ENCODE measurements at places on chromosomes 16 and 17.

- no peak for DNase-seq
Measured at GRCh38 chr16:53147500-53148065, 92.8 kb downstream of the CHD9 start.

DNA sequence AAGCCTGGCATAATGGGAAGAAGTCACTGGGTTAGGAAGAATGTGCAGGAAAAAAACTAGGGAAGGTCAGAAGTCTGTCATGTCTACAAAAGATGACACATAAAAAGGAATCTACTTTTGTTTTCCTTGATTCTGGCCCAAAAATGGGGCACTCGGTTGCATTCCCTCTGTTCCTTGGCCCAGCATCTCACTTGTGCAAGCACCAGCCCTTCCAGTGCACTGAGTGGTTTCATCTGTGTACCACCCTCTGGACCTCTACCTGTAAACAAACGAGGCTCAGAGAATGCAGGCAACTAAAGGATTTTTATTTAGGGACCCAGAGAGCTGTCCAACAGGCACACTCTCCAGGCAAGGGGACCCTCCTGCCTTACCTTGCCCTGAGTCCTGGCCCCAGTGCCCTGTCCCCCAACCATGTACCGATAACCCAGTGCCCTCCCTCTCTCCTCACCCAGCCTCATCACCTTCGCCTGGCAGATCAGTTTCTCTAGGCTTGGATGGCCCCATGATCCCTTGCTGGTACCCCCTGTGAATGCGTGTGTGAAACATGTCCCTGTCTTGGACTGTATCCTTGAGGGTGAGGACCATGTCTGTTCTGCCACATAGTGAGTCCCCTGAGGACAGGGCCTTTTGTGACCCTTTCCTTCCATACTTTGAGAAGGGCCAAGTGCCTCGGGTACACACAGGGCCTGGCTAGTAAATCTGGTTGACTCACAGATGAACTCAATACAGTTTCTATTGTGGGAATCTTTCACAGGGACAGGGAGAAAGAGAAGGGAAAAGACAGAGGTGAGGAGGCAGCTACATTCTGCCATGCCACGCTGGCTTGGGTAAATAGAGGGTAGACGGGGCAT lies 13.3 kb downstream of the NXPH3 start:
- no peak for DNase-seq

DNA sequence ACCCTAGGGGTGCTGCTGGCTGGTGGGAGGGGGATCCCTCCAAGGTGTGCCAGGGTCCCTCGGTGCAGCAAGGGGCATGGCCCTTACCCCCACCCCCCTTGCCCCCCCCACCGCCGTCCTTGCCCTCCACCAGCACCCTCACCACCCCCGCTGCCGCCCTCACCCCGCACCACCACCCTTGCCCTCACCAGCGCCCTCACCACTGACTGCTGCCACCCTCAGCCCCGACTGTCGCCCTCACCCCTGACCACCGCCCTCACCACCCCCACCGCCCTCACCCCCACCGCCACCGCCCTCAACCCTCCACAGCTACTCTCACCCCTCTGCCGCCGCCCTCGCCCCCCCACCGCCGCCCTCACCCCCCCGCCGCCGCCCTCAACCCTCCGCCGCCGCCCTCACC lies 23.1 kb upstream of the ACSF3 start:
- DNase-seq = no peak

GRCh38 chr17:77819497-77819896 lies 139.0 kb upstream of the TNRC6C start:
- DNase-seq = no peak

DNA sequence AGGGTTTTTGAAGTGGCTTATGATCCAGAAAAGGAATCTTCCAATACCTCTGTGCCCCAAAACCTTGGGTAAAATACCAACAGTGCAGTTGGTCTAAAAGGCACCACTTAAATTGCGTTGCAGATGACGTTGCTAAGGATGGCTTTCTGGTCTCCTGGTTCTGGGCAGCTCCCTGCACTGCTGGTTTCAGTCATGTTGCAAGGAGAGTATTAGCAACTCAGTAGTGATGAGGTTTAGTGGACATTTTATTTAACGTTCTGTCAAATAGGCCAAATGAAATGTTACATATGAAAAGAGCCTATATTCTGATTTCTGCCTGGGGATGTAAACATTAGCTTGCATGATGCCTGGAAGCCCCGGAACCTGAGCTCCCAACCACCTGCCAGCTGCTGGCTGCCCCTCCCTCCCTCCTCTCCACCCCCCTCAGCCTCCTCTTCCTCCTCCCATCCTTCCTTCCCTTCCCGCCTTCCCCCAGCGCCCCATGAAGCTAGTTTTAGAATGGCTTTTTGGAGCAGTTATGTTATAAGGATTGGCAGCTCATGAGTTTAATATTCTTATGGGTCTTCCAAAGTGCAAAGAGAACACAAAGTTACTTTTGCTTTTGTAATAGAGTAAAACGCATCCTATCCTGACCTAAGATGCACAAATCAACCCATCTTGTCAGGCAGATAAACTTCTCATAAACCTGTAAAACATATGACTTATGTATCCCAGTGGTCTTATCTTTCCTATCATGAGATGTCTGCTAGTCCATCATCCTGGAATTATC lies 20.7 kb downstream of the CD7 start:
- DNase-seq = no peak

DNA sequence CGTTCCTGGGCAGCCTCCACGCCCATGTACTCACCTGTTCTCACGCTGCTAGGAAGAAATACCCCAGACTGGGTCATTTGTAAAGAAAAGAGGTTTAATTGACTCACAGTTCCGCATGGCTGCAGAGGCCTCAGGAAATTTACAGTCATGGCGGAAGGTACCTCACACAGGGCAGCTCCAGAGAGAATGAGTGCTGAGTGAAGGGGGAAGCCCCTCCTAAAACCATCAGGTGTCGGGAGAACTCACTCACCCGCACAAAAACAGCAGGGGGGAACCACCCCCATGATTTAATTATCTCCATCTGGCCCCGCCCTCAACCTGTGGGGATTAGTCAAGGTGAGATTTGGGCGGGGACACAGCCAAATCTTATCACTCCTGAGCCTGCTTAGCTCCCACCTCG lies 18.2 kb downstream of the RAB40C start:
- no peak for DNase-seq

GRCh38 chr17:30519707-30520106 lies 42.5 kb downstream of the GOSR1 start:
- DNase-seq = no peak

DNA sequence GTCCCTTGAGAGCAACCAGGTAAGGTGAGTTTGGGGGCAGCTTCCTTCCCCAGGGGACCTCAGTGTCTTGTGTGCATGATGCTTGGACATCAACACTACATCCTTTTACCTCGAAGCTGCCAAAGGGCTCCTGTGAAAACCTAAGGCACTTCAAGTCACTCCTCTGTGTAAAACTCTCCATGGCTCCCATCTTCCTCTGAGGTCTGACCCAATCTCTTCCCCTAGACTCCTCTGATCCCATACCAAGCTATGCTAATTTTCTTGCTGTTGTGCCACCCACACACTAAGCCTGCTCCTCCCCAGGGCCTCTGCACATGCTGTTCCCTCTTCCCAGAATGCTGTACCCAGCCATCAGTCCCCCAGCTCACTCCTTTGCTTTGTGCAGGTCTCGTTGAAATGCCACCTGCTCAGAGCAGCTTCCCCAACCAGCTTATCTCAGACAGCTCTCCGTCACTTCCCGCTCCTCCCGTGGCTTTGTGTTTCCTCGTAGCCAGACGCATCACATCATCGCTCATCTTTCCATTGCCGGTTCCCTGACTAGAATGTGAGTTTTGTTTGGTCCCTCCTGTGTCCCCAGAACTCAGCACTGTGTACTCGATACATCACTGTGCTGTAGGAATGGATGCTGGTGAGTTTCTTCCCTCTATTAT lies 78.4 kb downstream of the CNGB1 start:
- DNase-seq = peak; percentile 10

- peak; percentile 62 for DNase-seq
Measured at GRCh38 chr16:68236137-68236825, 354 bp upstream of the ESRP2 start.

DNA sequence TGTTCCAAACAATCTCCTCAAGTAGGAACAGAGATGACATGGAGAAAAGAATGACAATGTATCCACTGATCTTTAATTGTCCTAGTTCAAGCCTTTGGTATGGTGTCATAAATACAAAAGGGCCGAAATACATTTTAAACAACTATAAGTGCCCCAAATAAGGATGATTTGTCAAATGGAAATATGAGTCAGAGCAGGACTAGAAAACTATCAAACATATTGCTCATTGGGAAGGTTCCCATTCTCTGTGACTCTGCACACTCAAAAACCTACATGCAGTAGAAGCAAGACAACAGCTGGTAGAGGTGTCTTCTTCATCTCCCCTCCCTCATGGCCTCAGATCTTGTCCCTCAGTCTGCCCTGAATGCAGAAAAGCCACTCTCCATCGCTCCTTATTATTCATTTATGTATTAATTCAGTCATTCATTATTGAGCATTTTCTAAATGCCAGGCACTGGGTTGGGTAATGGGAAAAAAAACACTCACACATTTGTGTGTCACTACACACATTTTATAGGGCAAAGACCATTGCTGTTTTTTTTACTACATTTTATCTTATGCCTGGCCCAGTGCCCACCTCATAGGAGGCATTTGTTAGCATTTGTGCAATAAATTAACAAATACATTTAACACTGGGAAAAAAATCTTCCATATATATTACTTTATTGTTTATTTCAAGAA lies 10.1 kb downstream of the CA10 start:
- DNase-seq = no peak

GRCh38 chr16:48054881-48055601 lies 100.8 kb downstream of the ABCC12 start:
- DNase-seq = peak; percentile 26

DNA sequence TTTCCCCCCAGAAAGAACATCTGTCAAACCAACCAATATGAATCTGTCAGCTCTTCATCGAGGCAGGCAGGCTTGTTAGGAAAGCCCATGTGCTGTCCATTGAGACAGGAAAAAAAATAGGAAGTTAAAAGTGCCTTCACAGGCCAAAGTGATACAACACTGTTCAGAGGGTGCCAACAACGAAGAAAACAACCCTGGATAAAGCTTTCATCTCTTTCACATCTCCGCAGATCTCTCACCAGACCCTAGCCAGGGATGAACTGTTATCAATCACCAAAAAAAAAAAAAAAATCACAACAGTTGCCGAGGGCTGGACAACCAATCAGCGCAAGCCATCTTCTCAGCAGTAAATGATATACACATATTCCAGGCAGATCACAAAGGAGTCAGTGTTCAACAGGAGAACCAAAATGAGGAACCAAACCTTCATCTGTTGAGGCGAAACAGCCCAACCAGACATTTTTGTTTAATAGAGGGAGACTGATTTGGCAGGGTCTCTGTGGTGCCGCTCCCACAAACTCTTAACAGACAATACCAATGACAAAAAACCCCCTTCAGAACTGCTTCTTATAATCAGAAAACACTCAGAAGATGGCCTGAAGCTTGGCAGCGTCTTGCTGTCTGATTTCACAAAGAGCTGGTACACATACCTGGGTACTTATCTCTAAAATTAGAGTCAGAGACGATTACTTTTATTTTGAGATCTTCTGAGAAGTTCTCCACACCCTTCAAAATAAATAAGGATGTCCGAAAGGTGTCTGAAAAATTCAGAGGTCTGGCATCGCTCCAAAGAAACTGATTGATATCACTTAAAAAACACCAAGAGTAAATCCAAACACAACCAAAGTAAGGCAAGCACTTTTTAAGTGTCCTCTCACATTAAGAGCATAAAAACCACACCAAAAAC lies 1.8 kb downstream of the MAP3K14 start:
- peak; percentile 48 for DNase-seq

DNA sequence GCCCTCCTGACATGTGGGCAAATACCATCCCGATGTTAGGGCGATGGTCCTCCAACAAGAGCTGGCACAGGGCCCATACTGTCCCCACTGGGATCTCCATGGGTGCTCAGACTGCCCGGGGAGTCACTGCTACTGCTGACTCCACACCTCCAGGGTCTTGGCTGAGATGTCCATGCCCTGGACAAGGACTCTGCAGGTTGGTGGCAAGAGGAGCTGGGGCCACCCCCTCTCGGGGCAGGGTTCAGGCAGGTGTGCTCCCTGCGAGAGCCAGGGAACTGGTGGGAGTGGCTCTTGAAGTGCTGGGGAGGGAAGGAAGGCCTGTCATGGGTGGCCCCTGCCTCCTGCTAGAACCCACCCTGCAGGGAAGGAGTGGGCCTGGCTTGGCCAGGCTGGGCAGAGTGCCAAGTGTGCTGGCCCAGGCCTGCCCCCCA lies 6.4 kb downstream of the CASKIN2 start:
- DNase-seq = no peak

GRCh38 chr17:62351176-62351575 lies 29.2 kb upstream of the EFCAB3 start:
- DNase-seq = no peak

GRCh38 chr17:30796016-30796415 lies 28.5 kb downstream of the CRLF3 start:
- no peak for DNase-seq

- no peak for DNase-seq
Measured at GRCh38 chr17:81315129-81315884, 20.2 kb upstream of the SLC38A10 start.

DNA sequence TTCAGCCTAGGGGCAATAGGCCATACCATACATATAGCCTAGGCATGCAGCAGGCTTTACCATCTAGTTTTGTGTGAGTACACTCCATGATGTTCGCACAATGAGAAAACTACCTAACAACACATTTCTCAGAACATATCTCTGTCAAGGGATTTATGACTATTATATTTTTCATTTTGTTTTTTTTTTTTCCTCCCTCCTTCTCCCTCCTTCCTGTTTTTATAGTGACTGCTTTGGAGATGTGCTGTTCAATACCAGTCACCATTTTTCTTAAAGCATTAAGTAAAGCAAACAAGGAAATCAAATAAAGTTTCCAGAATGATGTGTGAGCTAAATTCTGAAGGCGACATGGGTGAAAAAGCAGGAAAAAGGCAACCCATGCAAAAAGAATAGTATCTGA lies 194.6 kb downstream of the STX8 start:
- no peak for DNase-seq

DNA sequence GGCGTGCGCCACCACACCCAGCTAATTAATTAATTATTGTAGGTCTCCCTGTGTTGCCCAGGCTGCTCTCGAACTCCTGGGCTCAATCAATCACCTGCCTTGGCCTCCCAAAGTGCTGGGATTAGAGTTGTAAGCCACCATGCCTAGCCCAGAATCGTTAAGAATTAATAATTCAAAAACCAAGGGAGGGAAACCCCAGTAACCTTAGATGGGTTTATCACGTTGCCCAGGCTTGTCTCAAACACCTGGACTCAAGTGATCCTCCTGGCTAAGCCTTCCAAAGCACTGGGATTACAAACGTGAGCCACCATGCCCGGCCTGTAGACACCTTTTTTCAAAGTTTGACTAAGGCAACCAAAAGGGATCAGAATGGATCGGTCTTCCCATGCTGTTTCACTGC lies 21.6 kb downstream of the CD300LF start:
- no peak for DNase-seq
